ENCODE measurements at places on chromosomes 2 and 18. TPM values are rescaled to one million over a fixed set of nuclear protein-coding genes. Genes with fewer than 3 reads are reported as not detected.

- no peak for DNase-seq
Measured at GRCh38 chr2:38190542-38191218, 114.7 kb upstream of the CYP1B1 start.

Gene SIX3
- 0.59 TPM for total RNA-seq

- peak; percentile 60 for DNase-seq
Measured at GRCh38 chr2:157336137-157337010, 10.8 kb upstream of the ERMN start.

DNA sequence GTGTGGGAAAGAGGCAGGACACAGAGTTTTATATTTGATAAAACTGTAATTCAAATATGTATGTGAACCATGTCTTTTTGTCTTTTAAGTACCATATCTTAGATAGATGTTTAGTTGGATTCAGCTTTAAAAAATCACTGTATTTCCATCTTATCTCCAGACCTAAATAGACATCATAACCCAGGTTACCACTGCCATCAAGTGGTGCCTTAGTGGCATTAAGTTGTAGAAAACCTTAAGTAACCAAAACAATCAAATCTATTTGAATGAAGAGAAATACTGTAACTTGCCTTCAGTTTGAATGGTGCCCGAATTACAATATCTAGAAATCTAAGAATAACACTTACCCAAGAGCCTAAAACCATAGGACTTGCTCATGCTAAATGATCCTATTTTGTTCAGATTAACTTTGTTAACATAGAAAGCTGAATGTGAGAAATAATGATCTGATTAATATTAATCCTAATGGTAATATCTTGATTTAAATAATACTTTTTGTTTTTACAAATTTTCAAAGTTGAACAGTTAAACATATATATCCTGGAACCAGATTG is 92.5 kb upstream of the MAP2 start:
- DNase-seq: peak; percentile 58

GRCh38 chr2:240733803-240734495 is 42.3 kb downstream of the AQP12A start:
- no peak for DNase-seq

- DNase-seq: no peak
Measured at GRCh38 chr2:203654826-203655225, 51.6 kb upstream of the CD28 start.

Gene RBM44
- total RNA-seq: 1.4 TPM

Gene MREG
- total RNA-seq: 14.9 TPM

DNA sequence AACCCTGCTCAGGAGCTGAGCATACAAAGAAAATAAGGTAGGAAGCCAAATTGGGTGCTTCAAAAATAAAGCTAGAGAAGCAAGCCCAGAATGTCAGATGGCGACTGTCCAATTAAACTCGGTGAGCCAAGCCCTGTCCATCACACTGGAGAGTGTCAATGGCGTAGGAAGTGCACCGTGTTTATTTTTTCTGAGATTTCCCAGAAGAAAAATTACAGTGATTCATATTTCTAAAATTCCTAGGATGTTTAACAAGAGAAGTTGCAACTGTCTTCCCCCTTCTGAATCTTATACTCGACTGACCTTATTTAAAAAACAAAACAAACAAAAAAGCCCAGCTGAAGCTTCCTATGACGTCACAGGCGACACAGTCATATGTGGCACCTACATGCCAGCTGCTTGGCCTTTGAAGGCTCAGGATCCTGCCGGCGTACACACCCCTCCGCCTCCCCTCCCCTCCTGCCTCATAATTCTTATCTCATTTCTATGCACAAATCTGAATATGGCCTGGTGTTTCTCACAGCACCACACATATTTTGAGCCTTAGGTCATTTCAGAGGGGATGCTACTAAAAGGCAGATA is 60.8 kb downstream of the MBP start:
- no peak for DNase-seq

GRCh38 chr18:22285361-22286140 is 116.2 kb downstream of the GATA6 start:
- no peak for DNase-seq

Gene MAP2
- total RNA-seq: 2.0 TPM

Gene AQP12B
- total RNA-seq: not detected

- DNase-seq: no peak
Measured at GRCh38 chr2:152236191-152236925, 60.8 kb upstream of the STAM2 start.

DNA sequence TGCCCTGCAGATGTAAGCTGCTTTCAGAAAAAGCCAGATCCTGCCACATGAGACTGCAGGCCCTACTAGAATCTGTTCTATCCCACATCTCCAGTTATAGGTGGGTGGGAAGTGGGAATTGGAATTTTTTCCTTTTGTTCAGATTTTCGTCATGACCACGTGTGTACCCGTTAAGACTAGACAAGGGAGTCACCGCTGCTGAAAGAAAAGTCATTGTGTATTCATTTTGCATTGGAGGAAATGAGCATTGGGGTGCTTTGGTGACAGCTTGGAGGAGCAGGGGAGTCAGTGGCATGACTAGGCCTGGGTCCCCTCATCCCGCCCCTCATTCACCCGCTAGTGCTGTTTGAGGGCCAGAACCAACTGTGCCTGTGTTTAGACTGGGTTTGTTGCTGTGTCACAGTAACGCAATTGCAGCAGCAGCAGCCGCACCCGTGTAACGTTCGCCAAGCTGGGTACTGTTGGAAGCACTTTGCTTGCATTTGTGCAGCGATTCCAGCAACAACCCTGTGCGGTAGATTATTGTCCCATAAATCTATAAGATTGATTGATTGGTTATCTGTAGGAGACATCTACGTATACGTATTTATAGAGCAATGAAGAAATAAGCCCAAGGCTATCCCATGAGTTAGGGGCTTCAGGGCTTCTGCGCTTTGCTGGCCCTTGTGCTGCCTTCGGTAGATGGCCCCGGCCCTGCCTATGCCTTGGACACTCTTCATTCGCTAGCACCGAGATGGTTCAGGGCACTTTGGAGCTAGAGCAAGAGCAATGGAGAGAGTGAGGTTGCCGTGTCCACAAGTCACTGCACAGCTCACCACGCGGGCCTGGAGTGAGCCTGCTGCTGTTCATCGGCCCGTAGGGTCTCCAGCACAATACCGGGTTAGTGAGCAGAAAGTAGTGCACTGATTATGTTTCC is 194.9 kb downstream of the AGAP1 start:
- DNase-seq: no peak

Gene STPG4
- 0.75 TPM for total RNA-seq

DNA sequence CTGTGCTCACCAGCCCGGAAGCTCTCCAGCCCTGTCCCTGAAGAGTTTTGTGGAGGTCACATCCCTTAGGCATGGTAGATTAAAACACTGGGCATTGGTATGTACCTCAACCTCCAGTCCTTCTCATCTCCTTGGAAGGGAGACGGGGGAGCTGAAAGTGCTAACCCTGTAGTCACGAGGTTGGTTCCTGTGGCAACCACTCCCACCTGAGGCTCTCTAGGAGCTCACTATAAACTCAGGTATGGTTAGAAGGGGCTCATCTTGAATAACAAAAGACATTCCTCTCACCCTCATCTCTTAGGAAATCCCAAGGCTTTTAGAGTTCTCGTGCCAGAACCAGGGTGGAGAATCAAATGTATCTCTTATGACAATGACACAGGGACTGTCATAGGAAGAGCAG is 43.0 kb upstream of the MGAT4A start:
- DNase-seq: no peak

Gene DNAH7
- 0.95 TPM for total RNA-seq

DNA sequence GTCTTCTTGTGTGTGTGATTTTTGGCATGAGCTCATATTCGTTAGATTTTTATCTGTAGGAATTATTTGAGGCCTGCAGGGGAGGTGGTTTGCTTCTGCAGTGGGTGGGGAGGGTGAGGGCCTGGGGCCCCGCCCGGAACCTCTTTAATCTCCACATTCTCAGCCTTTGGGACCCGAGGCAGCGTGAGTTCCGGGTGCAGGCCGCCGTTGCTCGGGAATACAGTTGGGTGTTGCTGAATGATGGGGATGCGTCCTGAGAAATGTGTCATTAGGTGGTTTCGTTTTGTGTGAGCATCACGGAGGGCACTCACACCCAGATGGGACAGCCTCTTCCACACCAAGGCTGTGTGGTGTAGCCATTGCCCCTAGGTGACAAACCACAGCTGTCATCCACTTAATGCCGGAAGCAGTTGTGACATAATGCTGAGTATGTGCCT is 13.7 kb upstream of the GAL3ST2 start:
- DNase-seq: no peak

Gene PXDN
- total RNA-seq: 175 TPM

GRCh38 chr2:24917086-24917485 is 3.0 kb downstream of the ADCY3 start:
- DNase-seq: no peak

DNA sequence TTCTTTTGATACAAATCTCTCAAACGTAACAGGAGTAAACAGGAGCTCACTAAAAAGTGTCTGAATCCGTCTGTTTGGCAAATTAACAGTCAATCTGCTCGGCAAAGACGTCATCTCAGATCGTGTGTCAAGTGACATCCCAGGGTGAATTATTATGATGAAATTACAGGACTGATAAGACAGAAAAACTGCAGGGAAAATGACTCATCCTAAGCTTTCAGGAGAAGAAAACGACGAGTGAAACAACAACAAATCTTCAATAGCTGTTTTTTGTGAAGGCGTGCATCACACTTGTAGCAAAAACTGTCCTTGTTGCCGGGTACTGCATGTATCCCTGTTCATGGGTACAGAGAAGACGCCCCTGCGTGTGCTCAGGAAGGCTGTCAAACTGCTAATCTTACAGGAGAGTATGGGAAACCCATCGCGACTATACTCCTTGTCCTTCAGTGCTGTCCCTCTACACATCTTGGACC is 24.9 kb downstream of the EPB41L3 start:
- DNase-seq: peak; percentile 18

Gene DTNA
- total RNA-seq: 18.6 TPM

DNA sequence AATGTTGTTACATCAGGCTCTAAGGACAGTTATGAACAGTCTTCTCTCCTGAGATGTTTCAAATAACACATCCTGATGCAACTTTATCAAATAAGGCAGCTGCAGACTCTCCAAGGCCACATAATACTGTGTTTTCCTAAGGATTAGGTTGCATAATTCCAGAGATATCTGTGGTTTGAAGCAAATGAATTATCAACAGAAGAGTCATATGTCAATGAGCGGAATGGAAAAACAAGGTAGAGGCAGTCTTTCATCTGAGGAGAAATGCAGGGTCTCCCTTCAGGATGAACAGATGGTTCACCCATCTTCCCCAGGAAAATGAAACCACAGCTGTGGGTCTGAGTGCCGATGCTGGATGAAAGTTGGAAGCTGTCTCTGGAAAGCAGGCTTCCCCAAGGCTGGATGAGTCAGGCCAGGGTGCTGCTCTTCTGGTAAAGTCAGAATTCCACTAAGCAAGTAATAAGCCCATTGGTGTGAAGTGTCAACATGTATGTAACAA is 22.2 kb downstream of the LYG1 start:
- DNase-seq: no peak

GRCh38 chr2:143252138-143252907 is 123.1 kb downstream of the ARHGAP15 start:
- no peak for DNase-seq

DNA sequence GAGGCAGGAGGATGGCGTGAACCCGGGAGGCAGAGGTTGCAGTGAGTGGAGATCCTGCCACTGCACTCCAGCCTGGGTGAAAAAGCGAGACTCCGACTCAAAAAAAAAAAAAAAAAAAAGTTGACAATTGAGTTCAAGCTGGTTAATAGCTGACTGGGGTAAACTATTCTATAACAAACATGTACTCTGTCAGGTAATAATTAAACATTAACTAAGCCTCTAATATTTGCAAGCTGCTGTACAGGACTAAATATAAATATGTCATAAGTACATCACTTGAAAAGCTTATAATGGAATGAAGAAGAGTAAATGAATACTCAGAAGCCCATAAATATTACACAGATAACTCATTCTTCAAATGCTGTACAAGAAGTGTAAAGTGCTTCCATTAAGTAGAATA is 190.4 kb upstream of the CRIM1 start:
- no peak for DNase-seq

Gene GTF2A1L
- 0.26 TPM for total RNA-seq

DNA sequence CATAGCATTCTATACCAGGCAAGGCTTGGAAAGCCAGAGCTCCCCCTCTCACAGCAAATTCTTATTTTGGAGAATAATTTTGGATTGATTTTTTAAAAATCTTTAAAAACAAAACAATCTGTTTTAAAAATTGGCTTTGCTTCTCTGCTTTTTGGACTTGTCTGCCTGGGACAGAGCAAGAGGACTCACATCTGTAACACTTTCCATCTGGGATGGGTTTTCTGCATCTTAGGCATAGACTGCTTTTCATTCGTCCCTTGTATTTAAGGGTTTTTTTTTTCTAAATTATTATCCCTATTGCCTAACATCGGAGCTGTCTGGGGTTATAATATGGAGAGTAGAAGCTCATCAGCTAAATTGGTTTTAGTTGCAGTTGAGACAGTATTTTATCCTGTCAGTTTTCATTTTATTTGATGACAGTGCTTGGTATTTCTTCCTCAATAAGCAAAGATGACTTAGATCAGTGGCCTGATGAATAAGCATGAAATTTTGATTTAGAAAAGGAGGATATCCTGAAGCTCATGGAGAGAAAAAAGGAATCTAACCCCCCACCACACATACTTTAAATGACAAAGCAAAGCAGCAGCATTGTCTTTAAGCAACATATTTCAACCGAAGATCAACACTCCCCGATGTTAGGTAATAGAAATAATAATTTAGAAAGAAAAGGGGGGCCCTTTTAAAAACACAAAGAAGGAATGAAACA is 2.3 kb upstream of the FZD7 start:
- DNase-seq: no peak

- DNase-seq: no peak
Measured at GRCh38 chr2:202113571-202114142, 40.6 kb downstream of the KIAA2012 start.

DNA sequence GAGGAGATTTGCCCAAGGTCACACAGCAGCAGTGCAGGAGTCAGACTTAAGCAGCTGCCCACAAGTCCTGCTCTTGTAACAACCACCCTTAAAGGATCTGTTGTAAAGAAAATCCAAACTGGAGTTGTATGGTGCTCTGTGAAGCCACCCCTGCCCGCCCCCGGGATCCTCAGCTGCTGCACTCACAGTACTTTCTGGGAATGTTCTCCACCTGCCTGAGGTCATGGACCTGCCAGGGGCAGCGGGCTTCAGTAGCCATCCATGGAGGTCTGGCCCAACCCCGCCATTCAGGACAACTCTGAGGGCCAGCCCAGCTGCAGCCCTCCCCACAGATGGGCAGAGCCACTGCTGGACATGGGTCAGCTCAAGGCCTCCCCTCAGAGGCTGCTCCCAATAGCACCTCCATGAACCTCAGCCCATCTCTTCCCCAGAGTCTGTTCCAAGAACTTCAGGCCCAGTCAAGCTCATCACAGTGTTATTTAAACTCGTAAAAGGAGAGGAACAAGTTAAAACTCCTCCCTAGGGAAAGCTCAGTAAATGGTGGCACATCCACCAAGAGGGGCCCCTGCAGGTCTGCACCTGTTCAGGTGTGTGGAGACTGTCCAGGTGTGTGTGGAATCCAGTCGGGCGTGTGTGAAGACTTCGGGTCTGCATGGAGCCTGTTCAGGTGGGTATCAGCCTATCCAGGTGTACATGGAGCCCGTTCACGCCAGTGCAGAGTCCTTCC is 39.4 kb upstream of the GPC1 start:
- DNase-seq: no peak
